Stimulated activated CD8-positive, alpha-beta memory T cell treated with anti-CD3 and anti-CD28 coated beads, Interleukin-7, amount 100 ng/mL, for 1 hour (primary cell): ENCODE measurements at places on chromosomes 6 and 20.

DNA sequence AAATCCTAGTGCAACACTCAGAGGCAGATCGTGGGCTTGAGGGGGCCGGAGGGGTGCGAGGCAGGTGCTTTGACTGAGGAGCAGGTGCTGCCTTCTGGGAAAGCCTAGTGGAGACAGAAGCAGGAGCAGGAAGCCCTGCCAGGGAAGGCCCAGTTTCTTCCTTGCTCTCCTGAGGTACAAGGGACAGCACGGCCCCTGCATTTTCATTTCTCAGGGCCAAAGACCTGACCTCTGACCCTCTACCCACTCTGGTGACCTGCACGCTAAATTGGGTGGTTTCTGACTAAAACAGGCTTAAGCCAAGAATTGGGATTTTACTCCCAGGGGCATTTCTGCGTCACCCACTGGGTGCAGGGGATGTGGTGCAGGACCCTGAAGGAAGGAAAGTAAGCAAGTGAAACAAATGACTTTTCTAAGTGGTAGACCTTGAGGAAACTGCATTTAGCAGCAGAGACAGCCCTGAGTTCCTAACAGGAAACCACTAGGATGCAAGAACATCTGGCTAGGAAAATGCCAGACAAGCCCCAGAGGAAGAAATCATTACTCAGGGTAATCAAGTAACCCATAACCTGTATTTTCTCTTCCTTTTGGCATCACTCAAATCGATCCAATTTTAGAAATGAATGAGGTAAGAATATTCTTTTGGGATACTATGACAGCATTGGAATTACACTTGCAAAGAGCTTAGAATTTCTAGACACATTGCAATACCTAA lies 141.7 kb downstream of the CD164 start:
- DNase-seq: no peak

- no peak for DNase-seq
These were observed 394.0 kb downstream of the LAMA2 start for GRCh38 chr6:129276986-129277385.

GRCh38 chr6:147675281-147675680 lies 166.8 kb downstream of the SAMD5 start:
- DNase-seq: no peak

- peak; percentile 18 for DNase-seq
These were observed 12.5 kb downstream of the ITPR3 start for GRCh38 chr6:33633462-33634158.

DNA sequence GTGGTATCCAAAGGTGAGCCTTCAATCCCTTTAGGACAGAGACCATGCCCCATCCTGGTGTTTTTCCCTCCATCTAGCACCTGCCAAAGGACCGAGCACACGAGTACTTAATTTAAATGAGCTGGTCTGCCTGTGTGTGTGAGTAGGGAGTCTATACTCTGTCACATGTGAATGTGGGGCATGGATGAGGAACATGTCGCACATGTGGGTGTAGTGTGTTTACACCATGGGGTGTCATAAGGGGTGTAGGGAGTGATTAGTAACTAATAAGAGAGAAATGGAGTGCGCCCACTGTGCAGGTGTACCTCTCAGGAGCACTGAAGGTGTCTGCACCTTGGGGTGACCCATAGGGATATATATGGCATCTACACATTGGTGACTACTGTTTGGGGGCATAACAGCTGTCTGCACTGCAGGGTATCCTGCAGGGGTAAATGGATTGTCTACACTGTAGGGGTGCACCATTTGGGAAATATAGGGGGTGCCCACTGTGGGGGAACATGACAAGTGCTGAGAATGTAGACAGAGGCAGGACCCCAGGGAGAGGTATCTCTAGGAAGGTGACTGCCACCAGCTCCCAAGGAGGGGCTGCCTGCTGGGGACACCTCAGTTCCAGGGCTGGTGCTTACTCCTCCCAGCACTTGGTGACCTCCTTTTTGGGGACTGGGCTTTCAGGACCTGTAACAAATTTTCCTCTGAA lies 53.5 kb downstream of the EBF4 start:
- DNase-seq: no peak

DNA sequence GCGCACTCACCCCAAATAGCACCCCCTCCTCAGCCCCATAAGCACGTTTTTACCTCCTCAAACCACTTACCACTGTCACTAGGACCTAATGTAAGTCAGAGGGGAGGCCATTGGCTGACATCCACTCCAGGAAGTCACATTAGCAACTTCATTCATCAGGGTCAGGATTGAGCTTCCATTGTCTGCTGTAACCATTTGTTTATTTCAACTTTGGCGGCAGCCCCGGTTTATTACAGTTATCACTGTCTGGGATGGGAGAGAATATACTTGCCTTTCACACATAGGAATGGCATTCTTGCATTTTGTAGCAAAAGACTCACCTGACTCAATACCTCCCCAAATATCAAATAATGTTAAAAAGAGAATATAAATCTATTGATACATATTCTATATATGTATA lies 38.3 kb downstream of the MAFB start:
- no peak for DNase-seq

DNA sequence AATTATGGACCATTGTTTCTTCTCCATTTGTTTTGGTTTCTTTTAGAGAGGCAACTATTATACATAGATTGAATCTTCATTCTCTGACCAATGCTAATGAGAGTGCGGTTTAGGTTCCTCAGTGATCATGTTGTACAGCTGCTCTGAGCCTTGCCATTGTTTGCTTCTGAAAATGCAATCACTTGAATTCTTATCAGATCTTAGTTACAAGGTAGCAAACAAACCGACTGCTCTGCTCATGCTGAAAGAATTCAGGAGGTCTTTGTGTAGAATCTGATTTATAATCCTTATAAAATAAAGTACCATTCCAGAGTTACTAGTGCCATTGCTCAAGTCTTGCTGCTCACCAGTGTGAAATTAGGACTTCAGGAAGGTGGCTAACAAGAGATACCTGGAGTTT lies 569.1 kb upstream of the ID4 start:
- DNase-seq: no peak

DNA sequence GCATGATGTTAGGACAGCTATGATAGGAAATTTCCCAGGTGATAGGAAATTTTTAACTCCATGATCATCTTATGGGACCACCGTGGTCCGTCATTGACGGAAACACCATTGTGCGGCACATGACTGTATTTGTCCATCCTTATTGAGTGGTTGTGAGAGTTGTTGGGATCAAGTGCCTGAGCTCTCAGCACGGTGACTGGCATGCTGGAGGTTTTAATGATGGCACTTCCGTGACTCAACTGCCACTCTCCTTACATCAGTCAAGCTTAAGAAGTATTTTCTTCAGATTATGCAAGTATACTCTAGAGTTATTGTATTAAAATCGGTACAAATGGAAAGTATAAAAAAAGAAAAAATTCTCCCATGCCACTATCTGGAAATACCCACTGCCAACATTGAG lies 20.7 kb downstream of the PBOV1 start:
- DNase-seq: no peak

DNA sequence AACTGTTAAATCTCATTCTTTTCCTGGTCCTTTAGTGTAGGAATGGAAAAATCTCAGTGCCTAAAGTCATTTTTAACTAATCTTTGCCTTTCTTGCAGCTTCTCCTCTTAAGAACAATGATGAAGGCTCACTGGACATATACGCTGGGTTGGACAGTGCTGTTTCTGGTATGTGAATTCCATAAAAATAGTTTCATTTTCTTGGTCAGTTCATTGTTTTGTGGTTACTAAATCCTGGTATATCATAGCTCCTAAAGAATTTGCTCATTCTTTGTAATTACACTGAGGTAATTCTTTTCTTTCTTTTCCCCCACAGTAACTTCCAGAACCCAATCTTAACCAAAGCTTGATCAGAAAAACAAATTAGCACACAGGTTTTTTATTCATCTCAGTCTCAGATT lies 23.4 kb downstream of the CASP8AP2 start:
- DNase-seq: no peak

GRCh38 chr6:7479801-7480266 lies 61.6 kb upstream of the DSP start:
- DNase-seq: no peak

- no peak for DNase-seq
These were observed 8.2 kb downstream of the ZFAND3 start for GRCh38 chr6:37827603-37828265.

DNA sequence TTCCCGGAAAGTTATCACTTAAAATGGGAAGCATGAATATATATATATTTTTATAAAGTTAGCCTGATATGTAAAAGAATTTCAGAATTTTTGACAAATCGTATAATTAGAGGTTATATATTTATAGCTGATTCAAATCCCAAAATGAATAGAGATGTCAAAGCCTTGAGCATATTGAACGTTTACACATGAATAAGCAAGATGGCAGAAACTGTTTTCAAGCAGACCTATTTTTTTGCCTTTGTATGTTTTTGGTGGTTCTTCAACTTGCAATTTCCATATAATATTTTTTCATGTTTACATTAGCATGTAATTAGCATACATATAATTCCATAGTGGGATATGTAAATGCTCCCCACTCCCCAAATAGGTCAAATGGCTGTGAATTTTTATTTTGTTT lies 189.9 kb downstream of the PRL start:
- no peak for DNase-seq

GRCh38 chr6:164321297-164321696 lies 906.8 kb downstream of the QKI start:
- no peak for DNase-seq

- DNase-seq: no peak
These were observed 10.0 kb upstream of the TSHZ2 start for GRCh38 chr20:52962183-52962582.

GRCh38 chr6:83292900-83293843 lies 100.0 kb downstream of the RWDD2A start:
- no peak for DNase-seq

DNA sequence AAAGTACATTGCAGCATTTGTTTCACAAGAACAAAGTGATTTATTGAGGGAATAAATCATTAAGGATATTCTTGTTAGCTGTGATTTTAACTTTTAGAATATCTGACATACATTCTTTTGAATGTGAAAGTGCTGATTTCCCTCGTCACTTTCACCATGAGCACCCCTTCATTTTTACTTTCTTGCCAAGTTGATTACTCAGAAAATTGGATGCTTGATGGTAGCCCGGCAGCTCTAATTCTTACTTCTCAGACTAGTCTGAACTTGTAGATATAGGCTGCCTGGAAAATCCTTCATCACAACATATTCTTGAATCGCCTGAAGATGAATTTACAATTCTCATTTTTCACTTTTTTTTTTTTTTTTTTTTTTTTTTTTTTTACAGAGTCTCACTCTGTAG lies 147.1 kb upstream of the SMLR1 start:
- DNase-seq: no peak

GRCh38 chr20:62670156-62670555 lies 27.9 kb downstream of the SLCO4A1 start:
- DNase-seq: no peak

- DNase-seq: no peak
These were observed 53.5 kb downstream of the TBC1D7 start for GRCh38 chr6:13274707-13275434.

DNA sequence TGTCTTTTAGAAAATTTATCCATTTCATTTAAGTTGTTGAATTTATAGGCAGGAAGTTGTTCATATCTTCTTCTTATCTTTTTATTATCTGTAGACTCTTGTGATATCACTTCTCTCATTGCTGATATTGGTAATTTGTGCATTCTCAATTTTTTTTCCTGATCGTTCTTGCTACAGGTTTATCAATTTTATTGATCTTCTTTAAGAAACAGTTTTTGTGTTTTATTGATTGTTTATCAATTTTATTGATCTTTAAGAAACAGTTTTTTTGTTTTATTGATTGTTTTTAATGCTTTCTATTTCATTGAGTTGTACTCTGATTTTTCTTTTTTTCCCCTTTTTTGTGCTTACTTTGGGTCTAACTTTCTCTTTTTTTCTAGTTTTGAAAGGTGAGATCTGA lies 23.8 kb upstream of the SLC22A2 start:
- DNase-seq: no peak

DNA sequence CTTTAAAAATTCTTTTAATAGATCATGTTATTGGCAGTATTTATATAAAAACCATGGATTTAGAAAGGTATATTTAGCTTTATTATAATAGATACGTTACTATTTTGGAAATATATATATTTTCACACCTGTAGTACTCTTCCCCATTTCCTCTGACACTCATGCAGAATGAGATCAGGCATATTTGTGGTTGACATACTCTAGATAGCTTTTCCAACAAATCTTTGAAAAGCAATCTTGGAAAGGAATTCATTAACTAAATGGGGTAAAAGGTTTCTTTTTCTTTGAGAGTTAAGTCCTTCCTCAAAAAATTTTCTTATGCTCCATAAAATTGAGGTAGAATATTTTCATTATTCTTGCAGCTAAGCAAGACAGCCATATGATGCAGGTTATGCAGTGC lies 14.5 kb downstream of the ASF1A start:
- no peak for DNase-seq

- no peak for DNase-seq
These were observed 434.2 kb upstream of the CDH4 start for GRCh38 chr20:60817891-60818290.

DNA sequence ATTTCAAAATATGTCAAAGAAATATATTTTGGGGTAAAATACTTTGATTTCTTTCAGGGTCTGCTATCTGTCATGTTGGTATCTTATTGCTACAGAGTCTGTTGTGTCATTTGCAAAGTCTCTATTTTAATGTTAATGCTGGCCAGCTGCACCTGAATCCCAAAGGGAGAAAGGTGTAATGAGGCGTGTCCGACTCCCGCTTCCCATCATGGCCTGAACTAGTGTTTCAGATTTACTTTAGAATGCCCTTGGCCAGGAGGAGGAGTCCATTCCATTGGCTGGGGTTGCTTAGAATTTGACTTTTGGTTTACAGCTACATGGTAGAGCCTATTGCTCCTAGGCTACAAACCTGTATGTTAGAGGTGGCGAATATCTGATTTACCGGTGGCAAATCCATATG lies 69.3 kb downstream of the FAM50B start:
- no peak for DNase-seq

DNA sequence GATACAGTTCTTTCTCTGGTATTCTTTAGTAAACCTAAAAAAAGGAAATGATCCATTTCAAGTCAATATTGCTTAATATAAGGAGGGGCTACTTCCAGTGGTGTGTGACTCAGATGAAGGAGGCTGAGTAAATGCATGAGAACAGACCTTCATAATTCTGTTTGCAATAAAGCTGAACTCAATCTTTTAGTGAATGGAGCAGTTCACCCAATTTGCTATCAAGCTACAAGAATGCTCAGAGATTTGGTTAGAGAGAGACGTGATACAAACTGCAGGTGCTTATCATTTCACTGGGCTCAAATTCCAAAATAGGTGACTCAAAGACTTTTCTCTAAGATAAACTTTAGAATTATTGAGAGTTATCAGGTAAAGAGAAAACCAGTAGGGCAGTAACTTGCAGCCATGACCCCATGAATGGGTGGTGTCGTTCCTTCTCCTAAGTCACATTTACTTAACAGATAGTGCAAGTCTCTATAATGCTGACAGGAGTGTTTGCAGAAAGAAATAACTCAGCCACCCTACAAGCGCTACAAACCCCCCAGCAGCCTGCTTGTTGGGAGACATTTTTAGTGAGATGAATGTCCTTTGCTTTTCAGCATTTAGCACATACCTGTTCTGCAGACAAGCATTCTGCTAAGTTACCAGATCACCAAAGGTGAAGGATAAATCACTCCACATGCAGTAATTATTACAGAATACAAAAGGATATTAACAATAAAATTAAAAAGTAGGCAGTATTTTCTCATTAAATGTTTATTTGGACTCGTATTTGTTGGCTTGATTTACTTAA lies 16.4 kb upstream of the BLOC1S5 start:
- no peak for DNase-seq
